ENCODE measurements at places on chromosomes 13 and 19.

GRCh38 chr13:74570834-74571233 lies 436.6 kb upstream of the KLF12 start:
- DNase-seq: no peak

DNA sequence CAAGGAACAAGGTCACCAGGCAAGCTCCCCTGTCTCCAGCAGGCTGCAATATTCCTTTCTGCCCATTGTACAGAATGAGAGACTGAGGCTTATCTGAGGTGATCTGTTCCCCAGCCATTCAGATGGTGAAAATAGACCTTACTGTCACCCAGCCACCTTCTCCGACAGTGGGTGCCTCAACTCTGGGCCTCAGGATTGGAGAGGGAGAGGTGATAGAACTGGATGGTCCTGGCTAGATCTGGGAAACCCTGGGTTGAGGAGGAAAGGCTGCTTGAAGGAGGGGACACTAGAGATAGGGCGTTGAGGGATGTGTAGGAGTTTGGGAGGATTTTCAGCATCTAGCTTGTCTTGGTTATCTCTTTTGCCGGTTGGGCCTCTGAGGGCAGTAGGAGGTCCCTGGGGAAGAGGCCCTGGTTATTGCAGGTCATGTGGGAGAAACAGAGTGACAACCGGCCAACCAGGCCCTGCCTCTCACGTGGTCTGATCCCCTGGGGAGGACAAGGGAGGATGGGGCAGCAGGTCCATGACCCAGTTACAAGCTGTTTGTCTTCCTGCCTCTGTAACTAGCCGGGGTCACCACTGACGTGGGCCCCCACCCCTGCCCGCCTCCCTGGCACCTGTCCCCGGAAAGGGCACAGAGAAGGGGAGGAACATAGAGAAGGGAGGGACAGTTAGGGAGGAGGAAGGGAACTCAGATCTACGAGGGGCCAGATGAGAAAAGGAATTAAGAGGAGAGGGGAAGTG lies 8.2 kb downstream of the NFIC start:
- DNase-seq: no peak

DNA sequence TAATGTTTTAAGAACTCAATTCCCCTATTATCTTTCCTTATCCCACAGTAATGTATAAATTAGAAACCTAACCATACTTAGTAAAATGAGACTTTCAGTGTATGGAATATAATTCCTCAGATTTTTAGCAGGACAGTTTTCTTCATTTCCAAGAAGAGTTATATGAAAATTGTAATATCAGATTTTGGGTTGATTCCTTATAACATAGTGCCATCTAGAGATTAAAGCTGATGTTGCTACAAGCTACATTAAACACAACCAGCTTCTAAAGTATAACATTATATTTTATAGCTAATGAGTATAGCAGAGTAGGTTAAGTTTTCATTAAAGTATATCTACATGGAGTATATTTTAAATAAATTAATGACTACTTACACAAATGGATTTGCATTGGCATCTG lies 99.7 kb upstream of the MIR17HG start:
- DNase-seq: peak; percentile 6

DNA sequence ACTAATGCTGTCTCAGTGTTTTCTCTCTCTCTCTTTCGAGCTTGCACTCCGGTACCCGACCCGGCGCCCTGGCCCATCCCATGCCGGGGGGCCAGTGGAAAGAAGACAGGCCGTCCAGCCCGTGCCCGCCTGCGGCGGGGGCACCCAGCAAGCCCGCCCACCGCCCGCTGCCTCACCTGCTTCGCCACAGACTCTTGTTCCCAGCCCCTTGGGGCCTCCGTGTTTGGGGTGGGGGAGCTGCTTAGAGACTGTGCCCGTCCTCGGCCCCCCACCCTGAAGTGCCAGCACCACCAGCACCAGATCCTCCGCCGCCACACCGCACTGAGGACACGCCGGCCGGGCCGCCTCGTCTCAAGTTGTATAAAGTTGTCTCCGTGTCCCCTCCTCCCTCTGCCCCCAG lies 2.4 kb downstream of the LENG9 start:
- no peak for DNase-seq

DNA sequence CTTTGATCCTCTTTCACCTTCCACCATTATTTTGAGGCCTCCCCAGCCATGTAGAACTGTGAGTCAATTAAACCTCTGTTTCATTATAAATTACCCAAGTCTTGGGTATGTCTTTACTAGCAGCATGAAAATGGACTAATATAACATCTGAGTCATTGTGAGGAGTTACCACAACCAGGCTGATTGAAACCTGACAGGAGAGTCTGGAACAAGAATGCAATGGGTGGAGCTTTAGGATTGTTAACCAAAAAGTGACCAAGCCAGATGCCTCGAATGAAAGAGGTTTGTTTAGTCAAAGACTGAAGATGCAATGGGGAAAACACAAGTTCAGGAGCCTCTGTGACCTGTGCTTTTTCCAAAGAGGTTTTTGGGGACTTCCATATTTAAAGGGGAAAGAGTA lies 659.0 kb downstream of the SLITRK6 start:
- DNase-seq: no peak
